CD4-positive, alpha-beta T cell treated with Interleukin-21 for 1 hour (primary cell): ENCODE measurements at places on chromosomes 2 and 18.

DNA sequence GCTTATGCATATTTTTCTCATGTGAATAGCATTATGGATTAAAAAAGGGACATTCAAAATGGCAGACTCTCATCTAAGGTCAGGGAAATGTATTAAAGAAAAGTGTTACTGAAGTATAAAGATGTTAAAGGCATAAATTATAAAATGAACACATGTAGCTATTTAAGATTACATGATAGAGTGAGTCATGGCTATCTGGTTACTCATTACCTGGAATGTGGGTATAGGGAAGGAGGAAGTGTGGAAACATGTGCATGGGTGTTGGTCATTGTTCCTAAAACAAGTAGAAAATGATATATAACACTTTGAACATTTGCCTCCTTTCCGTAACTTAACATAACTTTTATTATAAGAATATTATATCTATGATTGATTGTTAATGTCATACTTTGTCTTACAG is 66.4 kb downstream of the MYO1B start:
- no peak for DNase-seq

DNA sequence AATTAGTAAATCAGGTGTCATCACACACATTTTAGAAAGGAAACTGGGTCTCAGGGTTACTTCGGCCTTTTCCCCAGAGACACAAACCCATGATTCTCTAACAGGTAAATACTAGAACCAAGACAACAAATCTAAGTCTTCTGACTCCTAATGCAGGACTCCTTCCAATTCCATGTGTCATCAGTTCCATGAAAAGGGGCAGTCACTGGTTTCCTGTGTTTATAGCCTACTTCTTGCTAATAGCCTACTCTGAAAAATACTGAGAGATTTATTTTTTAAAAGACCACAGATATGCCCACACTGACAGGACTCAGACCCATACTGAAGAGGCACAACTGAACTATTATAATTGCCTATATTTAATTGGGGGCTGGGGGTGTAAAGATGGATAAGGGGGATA is 33.0 kb downstream of the RAB1A start:
- no peak for DNase-seq

GRCh38 chr2:24434541-24434940 is 56.5 kb upstream of the NCOA1 start:
- no peak for DNase-seq

- DNase-seq, result no peak
These were observed 46.6 kb downstream of the HNMT start for GRCh38 chr2:138010890-138011289.

DNA sequence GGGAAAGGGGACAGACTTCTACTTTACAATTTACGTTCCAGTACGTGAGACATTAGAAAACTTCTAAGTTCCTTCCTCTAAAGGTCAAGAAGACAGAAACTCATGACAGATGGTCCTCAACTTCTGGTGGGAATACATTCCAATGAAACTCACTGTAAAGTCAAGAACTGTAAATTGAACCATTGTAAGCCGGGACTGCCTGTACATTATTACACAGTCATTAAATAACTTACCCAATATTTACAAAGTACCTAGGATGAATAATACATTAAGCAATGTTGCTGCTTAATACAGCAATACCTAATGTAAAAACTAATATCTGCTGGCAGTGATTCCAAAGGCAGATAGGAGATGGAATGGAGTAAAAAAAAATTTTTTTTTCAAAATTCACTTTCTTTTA is 51.9 kb downstream of the CDH2 start:
- no peak for DNase-seq

DNA sequence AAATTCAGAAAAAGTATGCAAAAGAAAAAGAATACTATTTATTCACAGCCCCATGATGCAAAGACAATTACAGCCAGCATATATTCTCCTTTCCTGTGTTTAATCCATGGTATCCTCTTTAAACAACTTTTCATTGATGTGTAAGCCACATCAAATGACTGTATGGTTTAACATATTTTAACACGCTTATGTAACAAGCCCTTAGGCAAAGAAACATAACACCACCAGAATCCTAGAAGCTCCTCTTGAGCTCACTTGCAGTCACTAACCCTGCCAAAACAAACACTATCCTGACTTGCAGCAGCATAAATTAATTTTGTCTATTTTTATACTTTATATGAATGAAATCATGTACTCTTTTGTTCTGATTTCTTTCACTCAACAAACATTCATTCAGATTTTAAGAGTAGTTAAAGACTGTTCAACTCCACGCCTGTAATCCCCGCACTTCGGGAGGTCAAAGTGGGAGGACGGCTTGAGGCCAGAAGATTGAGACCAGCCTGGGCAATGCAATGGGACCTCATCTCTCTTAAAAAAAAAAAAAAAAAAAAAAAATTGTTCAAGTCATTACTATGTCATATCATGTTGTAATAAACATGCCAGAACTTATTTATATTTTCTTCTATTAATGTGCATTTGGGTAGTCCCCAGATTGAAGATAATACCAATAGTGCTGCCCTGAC is 226.3 kb downstream of the NBAS start:
- DNase-seq, result no peak

DNA sequence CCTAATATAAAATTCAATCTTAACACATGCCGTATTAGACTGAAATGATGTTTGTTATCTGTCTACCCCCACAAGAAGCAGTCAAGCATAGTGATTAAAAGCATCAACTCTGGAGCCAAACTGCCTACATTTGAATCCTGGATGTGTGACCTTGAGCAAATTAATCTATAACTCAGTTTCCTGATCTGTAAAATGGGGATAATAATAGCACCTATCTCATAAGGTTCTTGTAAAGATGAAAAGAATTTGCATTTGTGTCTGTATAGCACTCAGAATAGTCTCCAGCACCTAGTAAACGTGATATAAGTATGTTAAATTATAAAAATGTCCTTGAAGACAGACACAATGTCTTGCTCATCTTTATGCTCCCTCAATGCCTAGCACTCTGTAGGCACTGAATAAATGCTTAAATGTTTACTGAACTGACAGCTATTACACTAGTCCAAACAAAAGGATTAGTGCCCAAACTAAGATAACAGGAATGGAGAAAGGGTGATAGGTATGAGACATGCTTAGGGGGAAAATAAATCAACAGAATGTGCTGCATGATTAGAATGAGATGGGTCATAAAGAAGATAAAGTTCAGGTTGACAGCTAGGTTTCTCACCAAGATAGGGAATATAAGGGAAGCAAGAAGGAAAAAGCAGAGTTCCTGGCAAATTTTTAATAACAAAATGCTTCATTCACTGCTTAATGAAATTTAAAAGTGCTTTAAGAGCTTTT is 180.6 kb downstream of the ATAD2B start:
- DNase-seq, result no peak

- DNase-seq, result no peak
These were observed 494.2 kb downstream of the TSN start for GRCh38 chr2:122249673-122250072.

DNA sequence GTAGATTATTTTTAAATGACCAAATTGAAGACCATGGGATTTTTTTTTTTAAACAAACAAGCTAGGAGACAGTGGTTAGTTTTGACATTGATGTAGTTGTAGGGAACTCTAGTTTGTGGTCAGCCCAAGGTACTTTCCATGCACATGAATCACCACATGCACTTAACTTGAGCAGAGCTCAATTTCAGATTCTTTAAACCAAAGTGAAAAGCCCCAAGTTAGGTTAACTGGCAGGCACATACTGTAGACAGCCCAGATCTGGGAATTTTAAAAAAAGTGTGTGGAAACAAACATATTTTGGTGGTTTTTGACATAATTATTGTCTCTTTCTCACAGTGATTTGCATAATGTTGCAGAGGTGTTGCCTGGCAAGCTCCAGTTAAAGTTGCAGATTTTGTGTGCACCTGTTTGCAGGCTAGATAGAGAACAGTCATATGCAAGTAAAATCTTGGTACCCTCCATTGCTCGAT is 88.4 kb downstream of the BCL2L11 start:
- DNase-seq, result no peak

- no peak for DNase-seq
These were observed 495.7 kb downstream of the RIT2 start for GRCh38 chr18:42619771-42620170.

DNA sequence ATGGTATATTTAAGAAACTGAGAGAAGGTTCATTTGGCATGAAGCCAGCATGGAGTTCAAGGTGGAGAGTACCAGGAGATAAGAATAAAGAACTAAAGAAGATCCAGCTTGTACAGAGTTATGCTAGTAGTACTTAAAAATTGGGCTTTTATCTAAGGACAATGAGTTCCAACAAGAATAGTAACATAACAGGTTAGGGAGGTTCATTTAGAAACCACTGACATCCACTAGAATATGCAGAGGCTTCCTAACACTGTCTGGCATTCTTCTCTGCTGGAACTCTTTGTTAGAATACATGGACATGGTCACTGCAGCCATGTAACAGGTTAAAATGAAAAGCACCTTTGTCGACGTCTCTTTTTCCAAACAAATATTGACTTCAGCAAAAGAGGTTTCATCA is 42.6 kb upstream of the DSC1 start:
- no peak for DNase-seq

- DNase-seq, result no peak
These were observed 19.9 kb upstream of the SLC9A2 start for GRCh38 chr2:102599486-102599885.

DNA sequence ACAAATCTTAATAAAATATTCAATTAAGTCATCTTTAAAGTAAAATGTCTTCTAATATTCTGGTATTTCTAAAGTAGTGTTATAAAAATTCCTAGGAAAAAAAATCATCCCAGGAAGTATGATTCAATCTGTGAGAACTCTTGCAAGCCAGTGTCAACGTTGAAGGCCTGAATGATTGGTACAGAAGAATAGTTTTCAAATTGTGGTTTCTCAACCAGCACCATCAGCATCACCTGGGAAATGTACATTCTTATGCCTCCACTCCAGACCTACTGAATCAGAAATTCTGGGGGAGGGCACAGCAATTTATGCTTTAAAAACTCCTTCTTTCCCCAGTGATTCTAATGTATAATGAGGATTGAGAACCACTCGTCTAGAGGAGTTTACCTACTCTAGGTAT is 62.3 kb upstream of the C2orf15 start:
- DNase-seq, result no peak

DNA sequence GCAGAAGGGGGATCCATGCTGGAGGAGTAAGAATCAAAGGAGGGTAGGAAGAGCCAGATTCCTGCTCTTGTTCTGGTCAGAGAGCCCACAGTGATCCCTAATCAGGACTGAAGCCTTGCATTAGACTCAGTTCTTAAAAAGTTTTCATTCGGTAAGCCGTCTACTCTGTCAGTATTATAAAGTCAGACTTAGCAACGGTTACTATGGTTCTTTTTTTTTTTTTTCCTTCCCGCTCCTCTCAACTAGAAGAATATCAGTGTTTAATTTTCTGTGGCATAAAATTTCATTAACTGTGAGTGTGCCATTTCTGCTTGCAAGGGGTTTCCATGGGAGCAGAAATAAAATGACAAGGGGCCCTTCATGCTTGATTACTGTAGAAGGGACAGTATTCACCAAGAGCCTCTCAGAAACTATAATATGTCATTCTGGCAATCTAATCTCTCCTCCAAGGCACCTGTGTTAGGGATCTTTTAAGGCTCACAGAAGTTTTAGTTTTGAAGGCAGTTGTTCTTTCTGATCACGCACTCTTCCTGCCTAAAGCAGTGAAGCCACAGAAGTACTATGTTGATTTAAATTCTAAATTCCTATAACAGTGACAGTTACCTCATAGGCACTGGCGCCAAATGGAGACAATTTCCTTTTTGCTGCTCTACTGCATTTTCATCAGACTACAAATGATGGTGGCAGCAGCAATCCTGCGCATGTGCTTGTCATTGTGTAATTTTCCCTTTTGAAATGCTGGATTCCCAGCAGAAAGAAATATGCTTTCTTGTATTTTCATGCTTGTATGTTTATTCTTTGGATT is 57.0 kb downstream of the OSBPL6 start:
- DNase-seq, result no peak

DNA sequence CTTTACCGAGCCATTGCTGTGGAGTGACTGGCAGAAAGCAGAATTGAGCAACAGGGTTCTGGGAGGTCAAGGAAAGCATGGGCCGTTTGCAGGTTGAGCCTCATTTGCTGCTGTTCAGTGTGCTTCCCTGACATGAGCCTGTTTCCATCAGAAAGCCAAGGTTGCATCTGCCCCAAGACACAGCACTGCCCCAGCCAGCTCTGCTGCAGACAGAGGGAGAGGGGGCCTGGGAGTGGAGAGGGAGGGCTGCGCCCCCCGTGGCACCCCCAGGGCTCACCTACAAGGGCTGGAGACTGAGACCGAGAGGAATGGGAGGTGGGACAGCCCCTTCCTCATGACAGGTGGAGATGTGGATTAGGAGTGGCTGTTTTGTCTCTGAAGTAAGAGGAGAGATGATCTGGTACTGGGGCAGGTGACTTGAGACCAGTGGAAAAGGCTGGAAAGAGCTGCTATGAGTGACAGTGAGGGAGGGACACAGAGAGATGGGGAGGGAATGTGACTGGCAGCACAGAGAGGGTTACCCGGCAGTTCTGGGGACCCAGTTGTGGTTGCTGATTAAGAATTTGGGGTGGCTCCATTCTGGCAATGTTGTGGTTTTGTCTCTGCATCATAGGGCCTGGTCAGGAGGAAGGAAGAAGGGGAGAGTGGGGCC is 218.0 kb downstream of the DYSF start:
- DNase-seq, result no peak

- no peak for DNase-seq
These were observed 44.4 kb downstream of the BCL2L11 start for GRCh38 chr2:111165084-111165483.

DNA sequence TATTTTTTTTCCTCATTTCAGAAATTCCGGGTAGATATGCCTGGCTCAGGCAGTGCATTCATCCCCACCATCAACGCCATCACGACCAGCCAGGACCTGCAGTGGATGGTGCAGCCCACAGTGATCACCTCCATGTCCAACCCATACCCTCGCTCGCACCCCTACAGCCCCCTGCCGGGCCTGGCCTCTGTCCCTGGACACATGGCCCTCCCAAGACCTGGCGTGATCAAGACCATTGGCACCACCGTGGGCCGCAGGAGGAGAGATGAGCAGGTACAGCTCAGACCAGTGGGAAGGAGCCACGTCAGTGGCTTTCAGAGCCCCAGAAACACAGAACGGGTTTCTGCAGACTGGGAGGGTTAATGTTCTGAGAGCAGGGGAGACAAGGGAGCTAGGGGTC is 11.4 kb downstream of the FOSL2 start:
- no peak for DNase-seq

- no peak for DNase-seq
These were observed 552.1 kb downstream of the DCDC2C start for GRCh38 chr2:4255491-4255890.

DNA sequence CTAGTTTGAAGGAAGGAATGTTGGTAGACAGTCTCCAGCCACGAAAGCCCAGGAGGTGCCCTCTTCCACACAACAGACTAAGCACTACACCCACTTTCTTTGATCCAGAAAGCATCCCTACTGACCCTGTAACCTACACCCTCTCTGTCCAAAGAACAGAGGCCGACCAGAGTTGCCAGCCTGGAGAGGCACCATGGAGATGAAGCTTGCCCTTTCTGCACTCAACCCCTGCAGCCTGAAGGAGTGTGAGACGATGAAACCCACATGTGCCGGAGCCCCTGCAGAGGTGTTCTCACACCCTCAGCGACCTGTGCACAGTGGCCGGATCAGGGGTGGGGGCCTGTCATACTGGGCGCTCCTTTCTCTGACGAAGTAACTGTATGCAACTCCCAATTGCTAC is 136.3 kb downstream of the ZNF516 start:
- no peak for DNase-seq
